ENCODE measurements at places on chromosomes 7 and 10.
A peak's percentile ranks its signal among the peaks of the same experiment; 100 is the strongest.

- DNase-seq, result no peak
These were observed 548 bp upstream of the BNIP3 start for GRCh38 chr10:131982185-131982756.

DNA sequence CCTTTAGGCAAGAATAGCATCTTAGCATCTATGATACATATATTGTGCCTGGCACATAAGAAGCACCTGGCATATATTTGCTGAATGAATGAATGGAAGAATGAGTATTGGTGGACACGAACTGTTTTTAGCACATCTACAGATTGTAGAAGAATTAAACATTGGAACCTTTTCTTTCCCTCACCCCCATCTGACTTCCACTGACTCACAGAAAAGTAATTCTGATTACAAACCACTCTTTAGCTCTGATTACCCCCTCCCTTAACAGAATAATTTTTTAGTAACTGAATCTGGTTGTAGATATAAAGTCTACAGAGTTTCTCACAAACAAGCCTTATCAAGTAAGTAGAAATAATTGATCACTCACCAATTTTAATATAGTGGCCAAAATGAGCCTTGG, 31.9 kb downstream of the SLC26A4 start:
- no peak for DNase-seq

- DNase-seq, result no peak
These were observed 348.2 kb upstream of the GRM3 start for GRCh38 chr7:86295526-86295925.

DNA sequence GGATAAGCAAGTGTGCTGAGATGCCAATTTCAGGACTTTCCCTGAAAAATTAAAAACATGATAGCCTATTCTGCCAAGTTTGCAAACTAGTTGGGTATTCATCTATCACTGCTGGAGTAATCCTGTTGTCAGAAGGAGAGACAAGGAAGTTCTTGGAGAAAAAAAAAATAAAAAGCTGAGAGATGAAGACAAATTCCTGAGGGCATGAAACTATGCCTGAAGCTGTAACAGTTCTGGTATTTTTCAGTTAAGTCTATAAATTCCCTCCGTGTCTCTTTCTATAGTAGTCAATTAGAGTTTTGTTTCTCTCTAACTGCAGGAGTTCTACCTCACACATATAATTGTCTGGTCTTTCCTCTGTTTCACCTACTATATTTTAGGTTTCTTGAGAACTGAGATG, 95.7 kb downstream of the DGKB start:
- DNase-seq, result no peak

DNA sequence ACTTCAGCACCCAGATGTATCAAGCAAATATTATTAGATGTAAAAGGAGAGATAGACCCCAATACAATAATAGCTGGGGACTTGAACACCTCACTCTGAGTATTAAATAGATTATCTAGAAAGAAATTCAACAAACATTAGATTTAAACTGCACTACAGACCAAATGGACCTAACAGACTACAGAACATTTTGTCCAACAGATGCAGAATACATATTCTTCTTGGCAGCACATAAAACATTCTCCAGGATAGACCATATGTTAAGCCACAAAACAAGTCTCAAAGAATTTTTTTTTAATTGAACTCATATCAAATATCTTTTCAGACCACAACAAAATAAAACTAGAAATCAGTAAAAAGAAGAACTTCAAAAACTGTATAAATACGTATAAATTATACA, 130.4 kb downstream of the MTERF1 start:
- no peak for DNase-seq

DNA sequence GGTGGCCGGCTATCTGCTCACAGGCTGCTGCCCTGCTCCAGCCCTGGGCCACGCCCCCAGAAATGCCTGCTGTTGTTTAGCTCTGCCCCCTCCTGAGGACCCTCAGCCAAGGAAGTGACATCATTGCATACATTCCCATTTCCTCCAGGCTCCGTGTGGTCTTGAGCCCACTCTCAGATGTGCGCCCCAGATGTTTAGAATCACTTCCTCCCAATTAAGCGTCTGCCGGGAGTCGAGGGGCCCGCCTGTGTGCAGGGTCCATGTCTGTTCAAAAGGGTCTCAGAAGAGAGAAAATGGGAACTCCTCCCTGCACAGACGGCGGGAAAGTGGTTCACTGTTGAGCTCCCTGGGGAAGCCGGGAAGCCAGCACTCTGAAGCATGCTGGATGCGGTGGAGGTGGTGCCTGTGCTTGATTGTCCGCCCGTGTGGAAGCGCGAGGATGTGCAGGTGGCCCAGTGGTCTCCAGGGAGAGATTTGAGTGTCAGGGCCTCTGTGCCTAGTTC, 116.9 kb upstream of the PPIF start:
- DNase-seq, result no peak

DNA sequence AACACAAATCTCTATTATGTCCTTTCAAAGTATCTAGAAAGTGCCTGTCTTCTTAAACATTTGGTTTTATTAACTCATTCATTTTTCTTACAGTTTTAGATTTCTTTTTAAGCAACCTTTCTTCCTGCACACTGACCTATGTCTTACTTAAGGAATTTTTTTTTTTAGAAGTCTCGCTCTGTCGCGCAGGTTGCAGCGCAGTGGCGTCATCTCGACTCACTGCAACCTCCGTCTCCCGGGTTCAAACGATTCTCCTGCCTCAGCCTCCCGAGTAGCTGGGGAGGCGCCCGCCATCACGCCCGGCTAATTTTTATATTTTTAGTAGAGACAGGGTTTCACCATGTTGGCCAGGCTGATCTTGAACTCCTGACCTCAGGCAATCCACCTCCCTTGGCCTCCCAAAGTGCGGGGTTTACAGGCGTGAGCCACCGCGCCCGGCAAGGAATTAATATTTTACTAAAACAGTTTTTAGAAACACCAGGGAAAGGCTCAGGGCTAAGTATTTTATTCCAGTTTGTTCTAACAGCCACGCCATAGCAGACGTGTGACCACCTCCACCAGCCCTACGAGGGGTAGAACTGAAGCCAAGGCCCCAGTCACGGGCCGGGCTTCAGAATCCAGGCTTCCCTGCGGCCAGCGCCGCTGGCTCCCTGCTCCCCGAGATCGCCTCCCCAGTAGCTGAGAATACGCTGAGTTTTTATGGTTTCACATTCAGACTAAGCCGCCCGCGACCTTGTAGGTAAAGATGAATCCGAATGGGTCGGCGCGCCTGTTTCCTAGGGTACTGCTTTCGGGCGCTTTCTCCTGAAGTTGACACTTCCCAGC, 941 bp upstream of the LUC7L2 start:
- peak; percentile 35 for DNase-seq

GRCh38 chr7:22675421-22675820, 51.6 kb upstream of the IL6 start:
- DNase-seq, result peak; percentile 70

GRCh38 chr10:25641595-25641994, 292.4 kb upstream of the MYO3A start:
- DNase-seq, result no peak

- peak; percentile 47 for DNase-seq
These were observed 6.6 kb downstream of the NPC1L1 start for GRCh38 chr7:44534501-44534900.

DNA sequence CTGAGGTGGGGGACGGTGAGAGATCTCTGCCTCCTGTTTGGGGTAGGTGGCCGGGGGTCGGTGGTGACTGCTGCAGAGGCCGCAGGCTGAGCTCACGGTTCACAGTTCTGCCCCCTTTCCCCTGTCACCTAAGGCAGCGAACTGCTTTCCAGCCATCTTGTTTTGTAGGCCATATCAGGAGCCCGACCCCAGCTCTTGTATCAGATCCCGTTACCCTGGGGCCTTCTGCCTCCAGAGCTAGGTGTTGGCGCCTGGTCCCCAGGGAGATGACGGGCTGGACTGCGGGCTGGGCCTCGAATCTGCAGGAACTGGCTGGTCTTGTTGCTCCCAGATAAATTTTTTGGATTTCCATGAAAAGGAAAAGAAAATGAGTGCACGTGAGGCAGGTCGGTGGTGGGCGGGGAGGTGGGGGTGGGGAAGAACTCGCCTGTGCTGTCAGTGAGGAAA, 183.0 kb downstream of the DNAJB6 start:
- no peak for DNase-seq

Measured in PC-3 (cell line).